Suppressor macrophage treated with lipopolysaccharide for 1 hour (primary cell): ENCODE measurements at places on chromosomes 1 and 21.

DNA sequence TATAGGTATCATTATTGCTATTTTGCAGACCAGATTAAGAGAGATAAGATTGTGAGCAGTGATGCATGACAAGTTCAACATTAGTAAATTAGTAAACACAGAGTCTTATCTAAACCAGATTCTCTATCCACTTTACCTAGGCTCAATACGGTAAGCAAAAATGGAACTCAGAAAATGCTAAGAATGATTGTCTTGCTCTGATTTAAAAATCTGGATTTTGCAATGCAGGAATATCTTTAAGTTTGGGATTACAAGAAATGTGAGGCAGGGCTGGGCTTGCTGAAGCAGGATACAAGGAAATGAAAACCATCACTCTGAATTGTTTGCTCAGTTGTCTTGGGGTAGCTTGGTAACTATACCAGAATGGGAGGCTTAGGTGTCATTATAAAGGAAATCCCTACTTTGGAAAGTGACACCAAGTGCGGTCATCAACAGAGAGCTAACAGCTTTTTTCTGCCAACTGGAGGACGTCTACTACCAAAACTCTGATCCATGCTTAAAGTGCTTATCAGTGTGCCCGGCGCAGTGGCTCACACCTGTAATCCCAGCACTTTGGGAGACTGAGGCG, 332.7 kb upstream of the RUNX1 start:
- DNase-seq, result no peak

GRCh38 chr1:206568256-206568655, 44.0 kb downstream of the EIF2D start:
- no peak for DNase-seq

GRCh38 chr1:212678456-212679410, 20.9 kb downstream of the BATF3 start:
- peak; percentile 74 for DNase-seq

DNA sequence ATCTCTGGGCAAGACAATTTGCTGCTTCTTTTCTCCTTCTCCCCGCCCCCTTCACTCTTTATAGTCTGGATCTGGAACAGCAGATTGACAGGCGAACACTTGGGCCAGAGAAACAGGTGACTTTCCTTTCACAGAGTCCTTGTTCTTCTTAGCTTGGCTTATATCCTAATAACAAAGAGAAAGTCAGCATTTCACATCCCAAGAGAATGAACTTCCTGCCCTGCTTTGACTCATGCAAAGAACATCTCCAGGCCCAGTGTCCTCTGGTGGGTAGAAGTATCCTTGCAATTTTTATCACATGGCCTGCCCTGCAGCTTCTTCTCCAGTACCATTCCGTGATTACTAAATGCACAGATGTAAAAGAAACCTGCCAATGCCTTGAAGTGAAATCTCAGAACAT, 764.4 kb downstream of the ADGRL2 start:
- no peak for DNase-seq

GRCh38 chr1:164564378-164564777, 5.4 kb downstream of the PBX1 start:
- DNase-seq, result no peak

- no peak for DNase-seq
Observed at GRCh38 chr1:25615563-25616094, 962 bp upstream of the MAN1C1 start.

DNA sequence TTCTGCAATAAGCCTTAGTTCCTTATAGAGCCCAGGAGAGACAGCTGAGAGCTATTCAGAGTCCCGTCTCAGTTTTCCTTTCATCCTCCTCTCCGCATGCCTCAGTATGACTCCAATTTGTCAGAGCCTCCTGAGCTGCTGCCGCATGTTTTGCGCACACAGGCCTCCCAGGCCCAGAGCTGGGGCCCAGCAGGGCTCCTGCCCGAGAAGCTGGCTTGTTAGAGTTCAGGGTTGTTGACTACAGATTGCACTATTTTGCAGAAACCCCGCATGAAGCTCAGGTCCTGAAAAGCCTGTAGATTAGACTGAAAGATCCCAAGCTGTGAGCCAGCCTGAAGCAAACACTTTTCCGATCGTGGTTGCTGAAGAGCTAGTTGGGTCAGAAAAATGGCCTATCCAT, 51.5 kb downstream of the IGSF5 start:
- DNase-seq, result no peak

- peak; percentile 73 for DNase-seq
Observed at GRCh38 chr1:167720965-167721616, 691 bp upstream of the MPZL1 start.

- DNase-seq, result no peak
Observed at GRCh38 chr1:116374353-116375147, 1.5 kb downstream of the ATP1A1 start.

DNA sequence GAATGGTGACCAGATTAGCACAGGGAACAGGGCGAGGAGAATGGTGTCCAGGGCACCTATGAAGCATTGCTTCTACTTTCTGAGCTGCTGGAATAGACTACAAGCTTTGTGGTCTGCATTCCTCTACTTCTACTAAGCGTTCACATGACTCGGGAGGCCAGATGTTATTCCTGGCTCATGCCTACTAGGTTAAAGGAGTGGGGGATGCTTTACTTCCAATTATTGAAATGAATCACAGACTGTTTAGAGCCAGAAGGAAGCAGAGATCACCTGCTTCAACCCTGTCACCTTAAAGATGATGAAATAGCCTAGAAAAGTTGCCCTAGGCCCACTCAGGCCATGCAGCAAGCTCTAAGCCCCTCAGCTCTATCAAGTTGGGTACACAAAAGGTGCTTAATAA, 633.5 kb downstream of the KIF26B start:
- DNase-seq, result no peak
